ENCODE measurements at places on chromosomes 3 and 15.
A peak's percentile ranks its signal among the peaks of the same experiment; 100 is the strongest.

DNA sequence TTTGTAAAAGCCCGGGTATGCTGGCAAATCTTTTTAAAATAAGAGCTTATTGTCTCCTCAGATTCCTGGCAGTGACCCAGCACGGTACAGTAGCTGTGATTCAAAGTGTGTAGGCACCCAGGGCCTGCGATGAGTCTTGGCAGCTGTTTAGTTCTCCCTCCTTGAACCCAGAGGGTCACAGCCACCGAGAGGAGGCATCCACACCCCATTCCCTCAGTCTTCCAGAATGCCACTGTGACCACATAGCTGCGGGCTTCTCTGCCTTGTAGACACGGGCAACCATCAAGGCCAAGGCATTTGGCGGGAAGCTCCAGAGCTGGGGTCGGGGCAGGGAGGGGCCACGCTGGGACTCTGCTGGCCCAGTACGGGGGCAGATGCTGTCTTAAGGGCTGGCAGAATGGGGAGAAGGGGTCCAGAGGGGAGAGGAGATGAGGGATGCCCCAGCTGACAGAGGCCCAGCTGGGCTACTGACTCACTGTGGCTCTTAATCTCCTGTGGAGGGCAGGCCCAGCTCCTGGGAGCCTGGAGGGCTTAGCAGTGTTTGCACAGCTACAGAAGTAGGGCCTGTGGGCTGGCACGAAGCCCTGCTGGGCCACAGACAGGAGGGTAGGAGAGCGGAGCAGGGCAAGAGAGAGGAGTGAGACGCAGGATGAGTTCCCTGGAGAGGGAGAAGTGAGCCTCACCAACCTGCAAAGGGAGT lies 68.8 kb upstream of the DLG1 start:
- DNase-seq = no peak

- DNase-seq = no peak
Measured at GRCh38 chr3:3799173-3800079, at the start of gene LRRN1. TSS of gene LRRN1 (plus strand) at chr3:3799431. CDS start at chr3:3844642, 45,211 bp downstream.

DNA sequence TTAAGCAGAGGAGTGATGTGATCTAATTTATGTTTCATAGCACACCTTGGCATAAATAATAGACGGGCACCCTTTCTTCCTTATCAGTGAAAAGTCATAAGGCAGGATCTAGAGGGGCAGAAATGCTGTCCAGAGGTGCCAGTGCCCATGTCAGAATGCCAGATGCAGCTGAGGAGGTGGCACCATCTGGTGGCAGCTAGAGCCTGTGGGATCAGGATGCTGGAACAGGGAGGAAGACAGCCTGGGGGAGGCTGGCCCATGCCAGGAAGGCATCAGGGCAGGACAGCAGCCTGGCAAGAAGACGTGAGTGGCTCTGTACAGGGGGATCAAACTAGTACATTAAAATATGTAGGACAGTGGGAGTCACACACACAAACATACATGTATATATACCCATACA lies 16.5 kb downstream of the MYH15 start:
- no peak for DNase-seq

DNA sequence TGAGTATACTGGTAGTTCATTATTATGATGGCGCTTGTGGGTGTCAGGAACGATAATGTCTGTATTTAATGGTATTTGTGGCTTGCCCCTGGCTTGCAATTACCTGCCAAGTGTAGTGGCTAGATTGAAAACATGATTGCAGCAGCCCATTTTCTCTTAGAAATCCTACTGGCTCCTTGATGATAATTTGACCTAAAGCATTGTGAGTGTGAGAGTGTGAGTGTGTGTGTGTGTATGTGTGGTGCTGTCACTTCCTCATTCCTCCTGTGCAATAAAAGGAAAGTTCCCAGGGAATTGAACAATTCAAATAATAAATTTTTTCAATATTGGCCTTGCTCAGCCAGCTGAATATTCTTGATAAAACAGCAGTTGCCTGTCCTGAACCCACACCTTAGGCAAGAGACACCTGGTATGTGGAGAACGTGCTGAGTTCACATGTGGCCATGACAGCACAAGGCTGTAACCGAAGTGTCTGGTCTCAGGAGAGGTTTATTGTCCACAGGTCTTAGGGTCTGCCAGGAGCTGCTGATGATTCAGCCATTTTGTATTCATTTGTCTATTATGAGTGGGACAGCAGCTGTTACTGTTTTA lies 193.3 kb downstream of the CD47 start:
- DNase-seq = no peak

GRCh38 chr3:98655666-98656065 lies 62.3 kb upstream of the CPOX start:
- DNase-seq = no peak

DNA sequence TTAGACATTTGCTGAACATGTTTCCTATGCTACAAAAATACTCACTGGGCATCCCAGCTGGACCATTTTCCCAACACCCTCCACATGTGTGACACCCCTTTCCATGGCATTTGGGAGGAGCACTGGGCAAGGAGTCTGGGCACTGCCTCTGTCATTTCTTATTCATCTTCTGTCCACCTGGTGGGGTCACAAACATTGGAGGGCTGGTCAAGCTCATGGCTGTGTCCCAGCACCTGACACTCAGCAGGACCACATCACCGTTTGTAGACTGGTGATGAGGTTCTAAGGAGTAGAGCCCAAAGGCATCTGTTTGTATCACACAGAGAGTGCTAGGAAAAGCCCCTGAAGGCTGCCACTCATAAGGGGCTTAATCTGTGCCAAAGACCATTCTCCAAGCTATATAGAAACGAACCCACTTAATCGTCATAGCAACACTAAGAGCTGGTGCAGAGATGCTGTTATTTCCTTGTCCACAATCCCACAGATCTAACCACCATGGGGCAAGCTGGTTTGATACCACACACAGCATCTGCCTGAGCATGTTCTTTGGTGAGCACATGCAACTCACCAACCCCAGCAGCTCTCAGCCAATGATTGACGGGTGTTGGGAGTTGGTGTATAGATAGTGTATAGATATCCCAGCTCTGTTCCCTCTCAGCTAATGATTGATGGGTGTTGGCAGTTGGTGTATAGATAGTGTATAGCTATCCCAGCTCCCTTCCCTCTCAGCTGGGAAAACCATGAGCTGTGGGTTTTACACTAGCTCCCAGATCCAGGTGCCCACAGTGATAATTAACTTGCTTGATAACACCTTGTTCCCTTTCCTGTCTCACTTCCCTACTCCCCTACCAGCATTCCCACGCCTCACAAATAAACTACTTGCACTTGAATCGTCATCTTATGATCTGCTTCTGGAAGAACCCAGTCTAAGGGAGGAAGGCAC lies 42.7 kb upstream of the ATP2B2 start:
- no peak for DNase-seq

GRCh38 chr3:50259432-50260026 lies 9.4 kb upstream of the SEMA3B start:
- DNase-seq = no peak

GRCh38 chr3:56930706-56931105 lies 129.0 kb upstream of the ARHGEF3 start:
- no peak for DNase-seq

DNA sequence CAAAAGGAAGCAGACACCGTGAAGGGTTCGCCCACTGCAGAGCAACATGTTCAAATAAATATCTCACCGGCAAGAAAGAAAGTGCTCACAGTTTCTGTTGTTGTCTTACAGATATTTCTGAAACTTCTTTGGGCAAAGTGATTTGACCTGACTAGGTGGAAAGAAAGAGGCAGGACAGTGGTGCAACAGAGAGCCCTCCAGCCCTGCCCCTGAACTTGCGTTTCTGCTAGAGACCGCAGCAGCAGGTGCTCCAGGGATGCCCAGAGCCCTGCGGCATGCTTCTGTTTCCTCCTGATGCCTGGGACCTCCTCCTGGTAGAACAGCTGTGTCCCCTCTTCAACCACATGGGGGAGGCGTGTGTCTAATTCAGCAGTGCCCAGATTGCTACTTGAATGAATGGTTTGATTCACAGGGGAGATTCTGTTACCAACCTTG lies 123.4 kb downstream of the ATP10A start:
- DNase-seq = peak; percentile 65

GRCh38 chr15:25972141-25972675 lies 109.1 kb upstream of the ATP10A start:
- no peak for DNase-seq

DNA sequence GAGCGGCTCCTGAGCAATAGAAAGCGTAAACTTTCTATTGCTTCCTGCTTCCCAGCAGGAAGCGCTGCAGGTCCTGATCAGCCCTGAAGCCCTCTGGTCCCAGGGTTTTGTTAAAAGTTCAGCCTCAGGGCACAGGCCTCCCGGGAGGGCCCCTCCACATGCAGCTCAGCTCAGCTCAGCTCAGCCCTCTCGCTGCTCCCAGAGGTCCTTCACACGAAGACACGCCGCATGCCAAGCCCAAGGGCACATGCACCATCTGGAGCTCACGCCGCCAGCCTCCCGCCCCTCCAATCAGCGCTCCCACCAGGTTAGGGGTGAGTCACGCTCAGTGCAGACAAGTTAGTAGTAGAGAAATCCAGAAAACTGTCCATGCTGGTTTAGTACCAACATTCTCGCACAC lies 12.7 kb downstream of the TKT start:
- no peak for DNase-seq

GRCh38 chr15:89123181-89123525 lies 34.9 kb downstream of the ABHD2 start:
- no peak for DNase-seq

GRCh38 chr3:114110439-114110838 lies 53.9 kb downstream of the QTRT2 start:
- no peak for DNase-seq

DNA sequence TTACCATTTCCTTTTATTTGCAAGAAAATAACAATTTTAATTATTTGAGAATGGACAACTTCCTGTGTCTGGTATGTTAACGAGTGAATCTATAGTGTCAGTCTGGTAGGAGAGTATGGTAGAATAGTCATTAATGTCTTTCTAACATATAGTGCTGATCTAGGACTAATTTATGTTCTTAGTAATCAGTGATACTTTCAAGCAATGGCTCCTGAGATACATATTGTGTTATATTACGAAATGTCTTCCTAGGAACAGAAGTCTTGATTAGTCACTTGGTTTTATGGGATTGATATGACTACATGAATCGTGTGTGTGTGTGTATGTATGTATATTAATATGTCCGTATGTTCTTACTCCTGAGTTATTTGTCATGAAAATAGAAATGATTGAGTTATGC lies 66.6 kb upstream of the PAQR5 start:
- DNase-seq = no peak

- no peak for DNase-seq
Measured at GRCh38 chr15:41133454-41133853, 17.4 kb upstream of the INO80 start.

DNA sequence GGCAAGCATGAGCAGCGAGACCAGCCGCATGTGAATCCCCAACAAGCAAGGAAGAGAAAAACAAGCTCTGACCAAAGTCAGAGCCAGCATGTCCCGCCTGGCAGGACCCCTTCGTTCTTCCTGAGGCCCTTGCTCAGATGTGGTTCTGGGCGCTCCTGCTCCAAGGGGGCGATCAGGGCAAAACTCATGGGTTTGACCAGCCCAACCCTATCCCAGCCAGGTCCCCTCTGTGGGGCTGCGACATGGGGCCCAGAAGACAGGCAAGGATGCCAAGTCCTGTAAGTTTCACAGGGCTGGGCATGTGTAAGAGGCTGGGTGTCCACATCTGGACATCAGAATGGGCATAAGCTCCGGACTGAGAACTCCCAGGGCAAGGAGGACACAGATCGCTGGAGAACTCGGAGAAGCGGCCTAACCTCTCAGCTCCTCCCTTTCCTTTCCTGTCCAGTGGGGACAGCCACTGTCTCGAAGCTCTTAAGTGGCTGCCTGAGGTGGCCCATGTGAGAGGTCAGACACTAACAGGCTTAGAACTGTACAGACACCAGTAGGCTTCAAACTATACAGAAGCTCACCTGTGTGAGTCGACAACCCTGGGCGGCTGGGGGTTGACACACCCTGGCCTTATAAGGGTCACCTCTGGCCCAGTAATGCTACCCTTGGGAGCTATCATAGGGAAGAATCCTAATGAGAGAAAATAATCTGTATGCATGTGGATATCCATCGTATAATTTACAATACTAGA lies 48.9 kb downstream of the XXYLT1 start:
- no peak for DNase-seq

DNA sequence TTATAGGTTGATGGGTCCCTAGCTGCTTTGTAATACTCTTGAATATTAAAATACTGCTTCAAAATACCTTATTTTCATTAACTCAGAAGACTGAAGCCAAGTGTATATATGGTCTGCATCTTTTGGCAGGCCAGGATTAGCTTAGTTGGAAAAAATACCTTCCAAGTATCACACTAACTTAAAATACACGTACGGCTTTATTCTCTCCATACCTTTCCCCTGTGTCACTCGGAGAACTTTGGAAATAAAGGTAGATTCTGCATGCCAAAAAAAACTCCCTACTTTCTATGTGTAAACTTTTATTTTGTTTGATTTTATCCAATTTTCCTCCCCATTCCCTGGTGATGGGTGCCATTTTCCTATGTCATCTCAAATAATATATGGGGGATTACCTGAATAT lies 422.3 kb upstream of the MDFIC2 start:
- DNase-seq = no peak

DNA sequence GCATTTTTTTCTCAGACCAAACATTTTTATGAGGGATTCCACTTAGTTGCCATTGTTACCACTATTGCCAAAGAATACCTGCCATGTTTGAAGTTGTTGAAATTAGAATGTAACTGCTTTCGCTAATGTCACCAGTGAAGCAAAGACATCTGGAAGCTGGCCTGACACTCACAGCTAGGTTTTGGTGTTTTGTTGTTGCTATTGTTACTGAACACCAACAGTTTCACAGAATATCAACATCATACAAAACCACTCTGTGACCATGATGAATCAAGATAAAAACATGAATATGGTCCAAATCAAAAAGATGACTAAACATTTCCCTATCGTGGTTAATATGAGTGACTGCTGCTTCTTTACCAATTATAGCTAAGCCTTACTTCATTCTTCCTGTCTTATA lies 6.9 kb upstream of the CFAP20DC start:
- DNase-seq = no peak

DNA sequence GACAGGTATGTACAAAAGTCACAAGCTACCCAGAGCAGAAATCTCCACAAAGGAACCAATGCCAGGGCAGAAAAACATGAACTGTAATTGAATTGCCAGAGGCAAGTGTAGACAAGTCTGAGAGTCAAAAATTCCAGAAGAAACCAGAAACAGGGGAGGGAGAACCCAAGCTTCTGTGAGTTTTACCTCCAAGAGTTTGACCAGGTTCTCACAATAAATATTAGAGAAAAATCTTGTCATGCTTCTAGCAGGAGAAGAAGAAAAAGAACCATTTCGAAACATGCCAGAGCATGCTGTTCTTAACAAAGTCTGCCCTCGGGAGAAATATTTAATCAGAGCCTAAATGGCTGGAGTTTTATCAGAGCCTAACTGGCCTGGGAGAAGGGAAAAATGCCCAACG lies 32.5 kb upstream of the AP3B2 start:
- no peak for DNase-seq

GRCh38 chr3:149894205-149894604 lies 76.5 kb downstream of the PFN2 start:
- DNase-seq = no peak

DNA sequence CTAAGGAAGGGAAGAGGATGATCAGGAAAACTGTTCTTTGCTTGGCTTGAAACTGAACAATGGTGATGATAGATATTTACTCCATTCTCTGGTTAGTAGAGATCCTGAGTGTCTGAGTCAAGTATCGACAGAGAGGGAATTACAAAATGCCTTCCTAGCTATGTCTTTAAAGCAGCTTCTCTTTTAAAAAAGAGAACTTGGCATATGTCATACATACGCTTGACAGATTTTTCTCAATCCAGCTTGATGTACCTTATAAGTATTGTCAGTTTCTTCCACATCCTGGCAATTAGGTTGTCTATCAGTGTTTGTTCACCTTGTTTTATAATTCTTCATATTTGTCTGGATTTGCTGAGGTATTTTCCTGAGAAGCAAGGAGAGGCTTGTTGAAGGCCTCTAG lies 5.0 kb upstream of the EPHB1 start:
- DNase-seq = no peak

- DNase-seq = no peak
Measured at GRCh38 chr3:71585887-71586809, 2.6 kb upstream of the FOXP1 start.

All from ascending aorta (tissue), 2 donors.